ENCODE measurements at places on chromosomes 1 and 21.
A peak's percentile ranks its signal among the peaks of the same experiment; 100 is the strongest.

DNA sequence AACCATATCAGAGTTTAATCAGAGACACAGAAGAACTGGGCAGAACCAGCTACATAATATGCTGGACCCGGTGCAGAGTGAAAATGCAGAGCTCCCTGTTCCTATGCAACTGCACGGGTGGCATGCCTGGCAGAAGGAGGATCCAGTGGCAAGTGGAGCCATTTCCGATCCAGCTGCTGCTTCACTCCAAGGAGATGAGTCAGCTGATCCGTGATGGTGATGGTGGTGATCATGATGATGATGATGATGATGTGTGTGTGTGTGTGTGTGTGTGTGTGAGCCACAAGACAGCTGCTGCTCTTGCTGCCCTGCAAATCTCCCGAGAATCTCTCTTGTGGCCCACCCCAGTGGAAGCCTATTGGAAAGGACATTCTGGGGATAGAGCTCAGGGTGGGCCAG is 133.0 kb downstream of the URB2 start:
- DNase-seq: no peak

DNA sequence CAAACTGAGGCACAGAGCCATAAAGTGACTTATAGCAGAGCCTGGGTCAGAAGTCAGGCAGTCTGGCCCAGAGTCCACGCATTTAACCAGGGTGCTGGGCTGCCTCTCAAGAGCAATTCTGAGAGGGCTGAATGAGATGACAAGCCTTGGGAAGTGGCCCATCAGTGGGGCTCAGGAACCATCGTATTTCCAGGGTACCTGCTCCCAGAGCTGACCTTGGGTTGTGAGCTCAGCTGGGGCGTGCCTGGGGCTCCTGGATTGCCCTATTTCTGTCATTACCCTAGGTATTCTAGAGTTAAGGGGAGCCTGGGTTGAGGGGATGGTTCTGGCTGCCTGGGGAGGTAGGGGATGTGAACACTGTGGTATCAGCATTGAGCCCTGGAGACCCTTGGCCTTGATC is 49.4 kb downstream of the LGR6 start:
- DNase-seq: no peak

GRCh38 chr1:185535621-185536020 is 198.6 kb upstream of the HMCN1 start:
- DNase-seq: no peak

DNA sequence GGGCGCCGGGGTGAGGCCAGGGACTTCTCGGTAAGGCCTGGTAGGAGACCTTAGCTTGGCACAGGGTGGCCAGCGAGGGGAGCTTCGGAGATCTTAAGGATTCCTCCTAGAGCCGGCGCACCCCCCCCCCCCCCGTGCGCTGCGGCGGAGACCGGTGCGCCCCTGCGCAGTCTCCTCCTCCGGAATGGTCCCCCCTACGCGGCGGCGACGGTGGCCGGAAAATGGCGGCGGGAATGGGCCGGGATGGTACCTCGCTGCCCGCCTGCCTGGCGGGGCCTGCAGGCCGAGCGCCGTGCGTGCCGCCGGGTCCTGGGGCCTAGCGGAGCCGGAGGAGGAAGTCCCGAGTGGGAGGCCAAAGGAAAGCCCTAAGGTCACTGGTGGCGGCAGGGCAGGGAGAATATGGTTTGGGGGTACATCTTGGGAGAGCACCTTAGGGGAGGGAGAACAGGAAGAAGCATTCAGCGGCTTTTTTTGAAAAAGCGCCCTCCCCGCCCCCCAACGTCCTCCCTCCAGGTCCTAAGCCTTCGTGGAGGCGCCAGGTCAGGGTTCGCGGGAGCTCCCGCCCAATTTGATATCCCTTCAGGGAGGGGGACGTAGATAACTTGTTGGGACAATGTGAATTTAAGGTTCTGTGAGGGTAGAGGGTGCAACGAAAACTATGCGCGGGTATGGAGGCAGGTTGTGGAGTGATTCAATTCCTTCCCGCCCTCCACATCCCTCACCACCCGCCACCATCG is 429 bp downstream of the SRRM1 start:
- no peak for DNase-seq

- DNase-seq: no peak
These were observed 37.6 kb downstream of the UMODL1 start for GRCh38 chr21:42108554-42109340.

DNA sequence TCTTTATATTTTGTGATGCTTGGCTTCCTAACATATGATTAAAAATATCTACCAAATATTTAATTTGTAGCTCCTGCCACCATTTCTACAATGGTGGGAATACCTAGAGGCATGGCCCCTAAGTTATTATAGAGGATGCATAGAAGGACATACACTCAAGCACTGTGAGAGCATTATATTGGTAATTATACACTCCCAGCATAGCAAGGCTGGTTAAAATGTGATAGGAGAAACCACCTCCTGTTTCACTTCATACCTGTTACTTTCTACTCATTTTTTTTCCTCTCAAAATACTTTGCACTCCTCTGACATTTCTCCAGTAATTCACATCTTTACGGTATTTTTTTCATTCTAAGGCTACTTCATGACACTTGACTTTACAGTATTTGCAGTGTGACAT is 92.9 kb downstream of the HS2ST1 start:
- DNase-seq: no peak

DNA sequence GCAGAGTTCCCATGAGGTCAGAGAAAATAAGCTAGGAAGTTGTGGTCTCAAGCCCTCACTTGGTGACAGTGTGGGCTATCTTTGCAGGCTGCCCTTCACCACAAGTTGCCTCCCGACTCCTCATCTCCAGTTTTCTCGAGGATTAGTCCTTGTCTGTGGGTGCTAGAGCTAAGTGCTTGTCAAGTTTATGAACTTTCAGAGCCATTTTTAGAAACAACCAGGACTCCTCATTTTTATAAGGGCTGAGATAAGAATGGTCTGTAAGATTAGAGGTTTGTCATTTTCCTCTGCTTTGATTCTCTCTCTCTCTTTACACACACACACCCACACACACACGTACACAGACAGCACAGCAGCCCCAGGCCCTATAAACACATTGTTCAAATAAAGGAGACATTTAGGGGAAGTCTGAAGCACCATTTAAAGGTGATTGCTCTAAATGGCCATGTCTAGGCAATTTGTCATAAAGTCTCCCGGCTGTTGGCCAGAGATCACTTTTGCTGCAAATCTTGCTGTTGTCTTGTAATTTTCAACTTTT is 127.2 kb downstream of the LACTBL1 start:
- DNase-seq: no peak

GRCh38 chr21:21971384-21971783 is 973.2 kb downstream of the NCAM2 start:
- DNase-seq: no peak

DNA sequence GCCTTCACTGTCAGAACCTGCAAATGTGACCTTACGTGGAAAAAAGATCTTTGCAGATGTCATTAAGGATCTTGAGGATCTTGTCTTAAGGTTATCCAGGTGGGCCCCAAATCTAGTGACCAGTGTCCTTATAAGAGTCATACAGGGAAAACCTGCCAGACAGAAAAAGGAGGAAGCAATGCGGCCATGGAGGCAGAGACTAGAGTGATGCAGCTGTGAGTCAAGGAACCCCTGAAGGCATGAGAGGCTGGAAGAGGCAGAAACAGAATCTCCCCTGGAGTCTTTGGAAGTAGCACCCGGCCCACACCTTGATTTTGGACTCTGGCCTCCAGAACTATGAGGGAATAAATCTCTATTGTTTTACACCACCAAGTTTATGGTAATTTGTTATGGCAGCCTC is 36.5 kb upstream of the DNASE2B start:
- DNase-seq: no peak

GRCh38 chr1:221396526-221396925 is 345.4 kb downstream of the DUSP10 start:
- no peak for DNase-seq

DNA sequence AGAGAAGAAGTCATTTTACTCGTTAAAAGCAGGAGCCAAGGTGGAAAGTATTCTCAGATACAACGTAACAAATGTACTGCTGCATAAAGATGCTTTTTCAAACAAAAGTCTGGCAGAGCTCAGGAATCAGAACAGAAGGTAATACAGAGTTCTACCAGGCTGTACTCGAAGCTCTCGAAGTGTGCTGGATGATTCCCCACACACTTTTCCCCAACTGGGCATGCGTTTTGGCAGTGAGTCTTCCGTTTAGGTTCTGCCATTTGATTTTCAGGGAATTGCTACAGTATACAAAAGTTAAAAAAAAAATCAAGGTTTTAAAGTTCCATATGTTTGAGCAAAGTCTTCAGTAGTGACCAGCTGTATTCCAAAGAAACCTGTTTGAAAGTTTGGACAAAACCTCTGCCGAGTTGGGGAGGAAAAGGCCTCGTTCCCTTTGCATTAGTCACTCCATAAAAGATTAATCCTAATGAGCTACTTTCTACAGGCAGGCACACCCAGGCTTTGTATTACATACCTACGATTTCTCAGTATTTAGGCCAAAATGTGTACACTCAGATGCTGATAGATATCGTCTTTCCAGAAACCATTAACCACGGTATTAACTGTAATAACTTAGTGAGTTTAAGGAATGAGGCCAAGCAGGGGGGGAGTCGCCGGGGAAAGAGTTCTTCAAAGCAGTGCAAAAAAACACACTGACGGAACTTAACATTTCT is 477.1 kb downstream of the LMO4 start:
- DNase-seq: no peak

GRCh38 chr1:221829327-221830015 is 87.6 kb upstream of the DUSP10 start:
- no peak for DNase-seq

GRCh38 chr21:33869873-33870272 is 45.7 kb downstream of the ATP5PO start:
- DNase-seq: no peak

DNA sequence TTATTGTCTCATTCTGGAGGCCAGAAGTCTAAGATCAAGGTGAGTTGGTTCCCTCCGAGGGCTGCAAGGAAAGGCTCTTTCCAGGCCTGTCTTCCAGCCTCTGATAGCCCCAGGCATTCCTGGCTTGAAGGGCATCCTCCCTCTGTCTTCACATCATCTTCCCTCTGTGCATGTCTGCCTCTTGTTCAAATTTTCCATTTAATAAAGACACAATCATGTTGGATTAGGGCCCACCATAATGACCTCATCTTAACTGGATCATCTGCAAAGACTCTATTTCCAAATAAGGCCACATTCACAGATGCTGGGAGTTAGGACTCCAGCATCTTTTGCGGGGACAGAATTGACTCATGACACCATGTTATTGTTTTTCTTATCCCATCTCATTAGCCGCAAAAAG is 24.5 kb downstream of the HUNK start:
- DNase-seq: no peak

- no peak for DNase-seq
These were observed 38.2 kb downstream of the NTPCR start for GRCh38 chr1:232988572-232989040.

DNA sequence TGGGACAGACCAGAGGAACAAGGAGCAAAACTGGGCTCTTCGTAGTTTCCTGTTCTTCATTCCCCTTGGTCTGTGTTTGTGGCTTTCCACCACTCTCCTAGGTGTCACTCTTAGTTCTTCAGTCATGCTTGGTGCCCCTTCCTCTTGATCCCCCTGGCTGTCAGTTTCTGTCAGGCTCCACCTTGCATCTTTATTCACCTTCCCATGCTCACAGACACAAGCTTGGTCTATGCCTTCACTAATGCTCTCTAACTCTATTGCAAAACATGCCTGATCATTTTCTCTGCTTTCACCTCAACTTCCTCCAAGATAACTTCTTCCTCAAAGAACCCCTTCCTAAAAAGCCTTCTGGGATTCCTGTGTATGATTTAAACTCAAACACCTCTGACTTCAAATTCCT is 122.9 kb downstream of the GLUL start:
- DNase-seq: no peak

GRCh38 chr1:153293851-153294250 is 18.9 kb downstream of the PGLYRP3 start:
- DNase-seq: no peak

- DNase-seq: peak; percentile 1
These were observed 736 bp upstream of the ZMPSTE24 start for GRCh38 chr1:40257313-40257687.

GRCh38 chr1:50378770-50379169 is 44.5 kb downstream of the DMRTA2 start:
- DNase-seq: no peak

DNA sequence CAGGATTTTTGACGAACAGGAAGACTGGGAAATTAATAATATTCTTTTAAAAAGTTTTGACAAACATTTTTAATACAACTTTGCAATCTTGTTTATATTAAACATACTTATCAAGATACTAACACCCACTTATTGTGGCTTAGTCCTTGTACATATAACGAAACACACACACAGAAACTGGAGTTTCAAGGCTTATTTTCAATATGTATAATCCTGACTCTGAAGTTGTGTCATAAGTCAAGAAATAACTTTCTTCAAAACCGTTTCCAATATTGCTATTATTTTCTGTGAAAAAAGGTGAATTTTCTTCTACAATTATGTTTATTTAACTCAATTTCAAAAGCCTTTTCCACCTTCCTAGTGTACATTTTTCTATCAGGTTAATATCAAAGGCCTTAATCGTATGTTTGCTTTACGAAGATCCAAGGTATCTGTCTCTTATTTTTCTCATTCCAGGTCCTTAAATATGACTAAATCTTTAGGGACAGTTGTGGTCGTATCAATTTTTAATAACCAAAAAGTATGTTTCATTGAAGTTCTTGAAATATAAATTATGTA is 1.8 kb downstream of the CDKN2C start:
- no peak for DNase-seq

- DNase-seq: no peak
These were observed 101.4 kb downstream of the PIK3R3 start for GRCh38 chr1:46030876-46031660.

GRCh38 chr1:203120325-203121153 is 7.0 kb upstream of the ADORA1 start:
- DNase-seq: no peak

GRCh38 chr21:42188663-42189062 is 30.3 kb upstream of the ABCG1 start:
- no peak for DNase-seq

- DNase-seq: no peak
These were observed 44.4 kb upstream of the PCBP3 start for GRCh38 chr21:45599146-45599581.

GRCh38 chr1:24418898-24419628 is 3.5 kb downstream of the NIPAL3 start:
- DNase-seq: no peak

DNA sequence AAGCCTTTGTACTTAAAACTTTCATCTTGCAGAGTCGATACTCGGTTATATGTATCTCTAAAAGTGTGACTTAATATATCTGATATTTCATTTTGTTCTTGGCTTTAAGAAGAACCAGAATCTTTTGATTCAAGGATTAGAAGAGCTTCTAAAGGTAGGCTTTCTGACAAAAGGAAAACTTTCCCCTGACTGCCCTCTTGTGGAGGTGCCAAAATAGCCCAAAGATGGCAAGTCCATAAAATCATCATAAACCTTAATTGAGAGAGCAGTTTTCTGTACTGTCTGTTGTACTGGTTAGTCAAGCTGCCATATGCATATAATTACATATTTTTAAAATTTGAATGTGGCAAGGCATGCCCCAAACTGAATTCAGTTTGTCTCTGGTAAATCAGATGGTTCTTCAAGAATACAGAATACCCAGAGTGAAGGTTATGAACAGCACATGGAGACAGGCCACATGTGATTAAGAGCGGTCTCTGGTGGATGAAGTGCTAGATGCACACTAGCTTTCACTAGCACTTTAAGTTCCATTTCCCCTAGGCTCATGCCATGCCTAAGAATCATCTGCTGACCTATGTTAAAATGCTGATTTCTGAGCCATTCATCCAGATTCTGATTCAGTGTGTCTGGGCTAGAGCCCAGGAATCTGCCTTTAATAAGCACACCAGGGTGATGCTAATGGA is 27.7 kb upstream of the ELAVL4 start:
- DNase-seq: no peak

GRCh38 chr21:42565886-42566523 is 52.4 kb downstream of the SLC37A1 start:
- no peak for DNase-seq

All from stimulated activated CD8-positive, alpha-beta memory T cell treated with anti-CD3 and anti-CD28 coated beads, Interleukin-7, amount 100 ng/mL, for 24 hours (primary cell).